DMS79 treated with DMSO at 0.1 percent for 48 hours (cell line): ENCODE measurements at places on chromosomes 1 and 21.

DNA sequence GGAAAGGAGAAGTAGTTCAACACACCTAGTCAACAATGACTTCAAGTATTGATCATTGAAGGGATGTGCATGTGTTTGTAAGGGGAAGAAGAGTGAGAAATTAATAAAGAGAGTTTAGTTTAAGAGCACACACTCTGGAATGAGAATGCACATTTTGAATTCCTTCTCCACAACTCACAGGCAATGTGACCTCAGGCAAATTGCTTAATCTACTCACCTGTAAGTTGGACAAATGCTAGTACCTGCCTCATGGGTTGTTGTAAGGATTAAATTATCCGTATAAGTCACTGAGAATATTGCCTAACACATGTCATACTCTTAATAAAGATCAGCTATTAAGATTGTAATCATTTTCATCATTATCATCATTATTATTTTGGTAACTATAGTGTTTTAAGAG, 204.0 kb upstream of the NFIA start:
- no peak for DNase-seq

GRCh38 chr1:173862769-173863223, 5.0 kb downstream of the GAS5 start:
- no peak for DNase-seq

DNA sequence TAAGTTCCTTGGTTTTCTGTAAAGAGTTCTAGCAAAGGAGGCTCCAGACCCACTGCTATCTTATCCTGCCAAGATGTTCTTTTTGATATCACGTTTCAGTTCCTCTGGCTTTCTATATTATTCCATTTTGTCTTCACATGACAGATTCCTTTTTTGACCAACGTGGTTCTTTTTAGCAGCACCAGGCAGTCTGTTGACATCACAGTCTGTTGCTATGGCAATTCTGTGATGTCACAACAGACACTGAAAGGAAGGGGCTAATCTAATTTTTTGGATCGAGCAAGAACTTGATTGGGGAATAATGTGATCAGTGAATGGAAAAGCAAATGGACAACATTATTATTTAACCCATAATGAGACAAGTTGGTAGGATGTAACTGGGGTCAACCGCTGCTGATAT, 64.5 kb upstream of the GOLT1A start:
- no peak for DNase-seq

- DNase-seq = no peak
Observed at GRCh38 chr1:46171351-46171750, 3.5 kb upstream of the TSPAN1 start.

GRCh38 chr1:204924013-204924759, 53.5 kb downstream of the NFASC start:
- DNase-seq = no peak

- DNase-seq = no peak
Observed at GRCh38 chr1:228146417-228147150, 3.1 kb upstream of the GJC2 start.

GRCh38 chr1:237851210-237851845, 39.4 kb downstream of the ZP4 start:
- no peak for DNase-seq

- DNase-seq = no peak
Observed at GRCh38 chr1:5119366-5120234, 465.2 kb downstream of the AJAP1 start.

DNA sequence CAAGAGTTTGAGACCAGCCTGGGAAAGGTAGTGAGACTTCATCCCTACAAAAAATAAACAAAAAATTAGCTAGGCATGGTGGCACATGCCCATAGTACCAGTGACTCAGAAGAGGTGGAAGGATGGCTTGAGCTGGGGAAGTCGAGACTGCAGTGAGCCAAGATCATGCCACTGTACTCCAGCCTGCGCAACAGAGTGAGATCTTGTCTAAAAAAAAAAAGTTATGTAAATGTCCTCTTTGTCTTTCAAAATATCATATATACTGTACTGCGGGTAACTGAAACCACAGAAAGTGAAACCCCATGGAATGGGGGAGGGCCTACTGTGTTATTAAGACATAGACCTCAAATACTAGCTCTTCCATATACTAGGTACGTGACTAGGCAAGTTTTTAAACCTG, 20.8 kb downstream of the ACADM start:
- DNase-seq = no peak

DNA sequence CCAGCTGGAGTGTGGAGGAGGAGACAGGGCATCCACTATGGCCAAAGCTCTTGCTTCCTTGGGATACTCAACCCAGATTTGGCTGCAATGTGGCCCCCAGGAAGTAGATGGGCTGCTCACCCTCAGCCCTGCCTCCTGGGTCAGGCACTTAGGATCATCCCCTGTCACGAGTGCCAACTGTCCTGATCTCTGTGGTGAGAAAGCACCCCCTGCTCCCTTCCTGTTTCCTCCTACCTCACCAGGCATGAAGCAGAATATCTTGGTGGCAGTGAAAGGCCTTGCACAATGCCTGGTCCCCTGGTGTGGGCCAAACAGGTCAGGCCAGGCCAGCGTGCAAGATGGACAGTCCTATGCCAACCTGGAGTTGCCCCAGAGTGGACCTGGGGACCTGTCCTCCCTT, 211.7 kb downstream of the GRIK3 start:
- no peak for DNase-seq

- DNase-seq = peak; percentile 73
Observed at GRCh38 chr1:36223381-36223995, 755 bp upstream of the THRAP3 start.

DNA sequence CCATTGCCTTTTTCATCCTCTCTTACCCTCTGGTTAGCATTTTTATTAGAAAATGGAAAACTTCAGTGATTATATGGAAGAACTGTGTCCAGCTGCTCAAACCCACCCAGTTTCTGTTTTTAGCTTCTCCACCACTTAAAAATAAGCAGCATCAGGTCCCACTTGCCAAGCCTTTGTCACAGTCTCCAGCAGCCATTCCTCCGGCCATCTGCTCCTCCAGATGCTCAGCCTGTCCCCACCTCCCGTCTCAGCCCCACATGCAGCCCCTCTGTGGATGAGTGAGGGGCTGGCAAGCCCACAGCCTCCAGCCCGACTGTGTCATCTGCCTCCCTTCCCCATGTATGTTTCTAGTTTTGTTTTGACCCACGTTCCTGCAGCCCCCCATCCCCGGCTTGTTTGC, 289.7 kb downstream of the HHAT start:
- no peak for DNase-seq

GRCh38 chr1:111882986-111883560, 106.4 kb downstream of the KCND3 start:
- DNase-seq = peak; percentile 80

DNA sequence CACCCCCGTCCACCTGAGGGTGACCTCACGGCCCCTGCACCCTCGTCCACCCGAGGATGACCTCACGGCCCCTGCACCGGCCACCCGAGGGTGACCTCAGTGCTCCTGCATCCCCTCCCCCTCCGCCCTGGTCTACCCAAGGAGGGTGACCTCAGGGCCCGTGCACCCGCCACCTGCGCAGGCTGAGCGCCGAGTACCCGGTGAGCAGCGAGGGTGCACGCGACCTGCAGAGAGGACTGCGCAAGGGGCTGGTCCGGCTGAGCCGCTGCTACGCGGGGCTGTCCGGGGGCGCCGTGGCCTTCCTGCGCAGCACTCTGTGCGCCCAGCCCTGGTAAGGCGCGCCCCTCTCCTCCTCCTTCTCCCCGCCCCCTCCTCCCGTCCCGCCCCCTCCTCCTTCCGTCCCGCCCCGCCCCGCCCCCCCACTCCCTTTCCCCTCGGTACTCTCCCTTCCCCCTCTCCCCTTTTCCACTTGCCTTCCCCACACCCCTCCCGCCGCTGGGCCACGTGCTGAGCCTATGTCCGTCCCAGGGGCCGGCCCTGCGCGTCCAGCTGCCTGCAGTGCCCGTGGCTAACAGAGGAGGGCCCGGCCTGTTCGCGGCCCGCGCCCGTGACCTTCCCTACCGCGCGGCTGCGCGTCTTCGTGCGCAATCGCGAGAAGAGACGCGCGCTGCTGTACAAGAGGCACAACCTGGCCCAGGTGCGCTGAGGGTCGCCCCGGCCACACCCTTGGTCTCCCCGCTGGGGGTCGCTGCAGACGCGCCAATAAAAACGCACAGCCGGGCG, 28.4 kb downstream of the TRIM11 start:
- peak; percentile 87 for DNase-seq

DNA sequence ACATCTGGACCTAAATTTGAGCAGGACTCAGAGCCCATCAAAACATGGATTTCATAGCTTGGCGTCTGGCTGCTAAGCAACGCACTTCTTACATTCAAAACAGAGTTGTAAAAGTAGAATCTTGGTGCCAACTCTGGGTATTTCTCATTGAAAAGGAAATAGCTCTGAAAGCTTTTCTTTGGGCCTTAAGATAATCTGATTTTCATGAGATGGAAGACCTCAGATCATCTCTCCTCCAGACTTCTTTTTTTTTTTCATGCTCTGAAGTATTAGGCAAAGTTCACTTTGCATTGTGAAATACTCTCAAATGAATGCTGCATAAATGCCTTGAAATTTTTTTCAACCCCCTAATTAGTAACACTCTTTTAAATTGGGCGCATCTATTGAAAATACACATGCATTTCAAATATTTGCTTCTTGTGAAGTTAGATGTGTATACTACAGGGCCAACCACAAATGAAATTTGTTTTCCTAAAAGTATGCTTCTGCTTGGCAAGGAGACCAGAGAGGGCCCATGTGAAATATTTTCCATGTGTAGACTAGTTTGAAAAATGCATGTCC, 4.2 kb downstream of the ADAMTS5 start:
- DNase-seq = no peak

GRCh38 chr21:27365394-27365793, 398.5 kb upstream of the ADAMTS5 start:
- no peak for DNase-seq

- DNase-seq = no peak
Observed at GRCh38 chr1:11581445-11581991, 72.7 kb downstream of the FBXO2 start.

GRCh38 chr1:7407980-7408770, 362.9 kb upstream of the VAMP3 start:
- no peak for DNase-seq

DNA sequence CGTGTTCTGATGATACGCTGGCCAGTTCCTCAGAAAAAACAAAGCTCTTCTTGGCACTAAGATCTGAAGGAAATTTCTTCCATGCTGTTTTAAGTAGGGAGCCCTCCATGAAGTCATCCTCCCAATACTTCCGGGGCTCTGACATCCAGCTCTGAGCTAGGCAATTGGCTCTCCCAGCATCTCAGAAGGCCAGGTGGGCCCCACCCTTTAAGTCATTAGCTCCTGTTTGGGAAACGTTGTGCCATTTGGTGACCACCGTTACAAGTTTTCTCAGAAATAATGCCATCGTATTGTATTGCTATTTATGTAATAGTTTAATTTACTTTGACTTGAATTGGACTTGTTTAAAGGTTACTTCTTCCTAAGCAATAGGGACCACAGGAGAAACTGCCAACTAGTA, 130.3 kb upstream of the EDN2 start:
- DNase-seq = no peak

- DNase-seq = no peak
Observed at GRCh38 chr1:34863501-34863900, 4.0 kb upstream of the SMIM12 start.

DNA sequence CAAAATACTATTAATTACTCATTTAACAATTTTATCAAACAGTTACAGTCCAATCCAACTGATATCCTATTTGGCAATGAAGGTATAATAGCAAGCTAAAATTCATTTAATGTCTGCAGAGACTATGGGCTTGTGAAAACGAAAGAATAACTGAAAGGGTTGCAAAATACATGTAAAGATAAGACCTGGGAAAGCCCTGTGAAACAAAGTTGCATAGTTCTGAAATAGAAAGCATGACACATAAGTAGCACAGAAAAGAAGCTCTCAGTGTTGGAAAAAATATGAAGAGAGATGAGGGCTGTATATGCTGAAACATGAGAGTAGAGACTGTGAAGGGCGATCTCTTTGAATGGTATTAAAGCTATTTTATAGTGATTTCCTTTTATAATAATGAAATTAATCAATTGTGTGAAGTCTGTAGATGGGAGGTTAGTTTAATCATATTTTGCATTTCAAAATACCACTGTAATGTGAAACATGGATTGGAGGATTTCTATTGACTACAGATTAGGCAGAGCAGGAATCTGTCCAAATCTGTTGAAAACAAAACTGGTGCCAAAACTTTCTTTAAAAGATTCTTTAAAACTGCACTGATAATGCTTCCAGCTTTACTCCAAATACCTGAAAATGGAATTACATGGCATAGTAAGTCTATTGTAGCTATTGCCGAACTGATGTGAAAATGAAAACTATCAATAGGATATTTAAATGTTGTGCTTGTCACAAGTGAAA, 1518.9 kb upstream of the B3GALT2 start:
- DNase-seq = no peak

GRCh38 chr21:32887026-32887425, 115.5 kb upstream of the PAXBP1 start:
- DNase-seq = no peak

DNA sequence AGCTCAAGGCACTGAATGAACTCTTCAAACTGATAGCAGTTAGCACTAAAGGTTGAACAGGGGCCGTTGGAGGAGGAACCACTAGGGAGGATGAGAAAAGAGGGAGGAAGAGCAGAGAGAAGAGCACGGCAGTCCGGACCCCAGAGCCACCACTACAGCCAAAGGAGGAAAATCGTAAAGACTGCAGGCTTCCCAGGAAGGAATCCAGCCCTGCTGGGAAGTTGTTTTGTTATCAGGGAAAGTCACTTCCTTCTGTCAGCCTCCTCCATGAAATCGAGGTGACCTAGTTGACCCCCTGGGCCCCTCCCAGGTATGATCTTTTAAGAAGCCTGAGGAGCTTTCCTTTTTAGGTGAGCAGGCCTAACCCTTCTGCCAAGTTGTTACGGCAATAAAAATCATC, 88.2 kb downstream of the PBX1 start:
- no peak for DNase-seq

DNA sequence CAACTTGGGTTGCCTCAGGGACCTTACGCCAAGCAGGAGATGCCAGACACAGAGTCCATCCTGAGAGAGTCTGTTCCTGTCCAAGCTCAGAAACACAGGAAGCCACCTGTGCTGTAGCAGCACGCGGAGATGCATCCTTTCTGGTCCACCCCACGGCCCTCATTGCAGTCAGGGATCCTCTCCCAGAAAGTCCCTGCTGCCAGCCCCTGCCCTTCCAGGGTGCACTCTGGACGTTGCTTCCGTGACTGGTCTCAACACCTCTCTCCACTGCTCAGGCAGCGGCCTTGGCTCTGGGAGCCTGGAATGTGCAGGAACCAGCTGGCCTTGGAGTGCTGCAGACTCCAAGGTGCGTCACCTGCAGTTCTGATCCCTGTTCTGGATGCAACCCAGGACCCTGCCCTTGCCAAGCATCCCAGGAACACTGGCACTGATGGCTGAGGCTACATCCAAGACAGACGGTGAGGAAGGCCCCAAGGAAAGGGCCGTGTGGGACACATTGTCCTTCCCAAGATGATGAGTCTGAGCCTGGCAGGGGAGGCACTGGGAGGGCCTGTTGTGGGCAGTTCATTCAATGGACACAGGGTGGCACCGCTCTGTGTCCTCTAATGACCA, 21.7 kb upstream of the COL6A1 start:
- no peak for DNase-seq

DNA sequence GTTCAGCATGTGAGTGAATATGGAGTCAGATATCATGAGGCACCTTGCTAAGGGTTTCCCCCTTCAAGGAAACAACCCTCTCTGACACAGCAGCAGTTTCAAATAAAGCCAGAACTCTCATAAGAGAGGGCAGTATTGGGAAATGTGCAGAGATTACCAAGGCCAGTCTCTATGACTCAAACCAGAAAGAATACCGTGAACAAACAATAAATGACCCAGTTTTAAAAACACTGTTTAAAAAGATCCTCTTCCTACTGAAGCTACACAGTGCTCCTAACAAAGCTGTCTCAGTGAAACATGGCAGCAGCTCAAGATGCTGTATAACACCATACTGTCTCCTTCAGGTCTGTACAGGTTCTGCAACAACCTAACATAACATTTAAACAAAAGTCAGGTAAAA, 102.6 kb downstream of the KIAA0319L start:
- no peak for DNase-seq
